Activated CD4-positive, alpha-beta T cell treated with anti-CD3 and anti-CD28 coated beads, Interleukin-2, amount 50 U/mL, for 4 hours (primary cell): ENCODE measurements at places on chromosomes 16 and 17.

DNA sequence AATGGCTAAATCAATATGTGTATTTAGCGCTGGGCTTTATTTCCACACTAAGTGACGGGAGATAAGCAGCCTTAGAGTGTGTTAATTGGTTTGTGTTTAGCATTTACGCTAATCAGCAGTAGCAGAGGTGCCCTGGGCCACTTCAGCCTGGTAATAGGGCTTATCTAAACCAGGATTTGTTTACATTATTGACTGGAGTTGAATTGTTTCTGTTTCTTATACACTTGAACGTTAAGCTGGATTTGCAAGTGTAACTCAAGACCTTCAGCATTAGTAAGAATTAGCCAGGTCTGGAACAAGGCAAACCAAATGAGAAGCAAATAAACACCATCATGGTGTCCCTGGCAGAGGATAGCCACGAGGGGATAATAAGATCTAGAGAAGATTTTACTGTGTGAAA lies 313.6 kb downstream of the HS3ST4 start:
- no peak for DNase-seq

DNA sequence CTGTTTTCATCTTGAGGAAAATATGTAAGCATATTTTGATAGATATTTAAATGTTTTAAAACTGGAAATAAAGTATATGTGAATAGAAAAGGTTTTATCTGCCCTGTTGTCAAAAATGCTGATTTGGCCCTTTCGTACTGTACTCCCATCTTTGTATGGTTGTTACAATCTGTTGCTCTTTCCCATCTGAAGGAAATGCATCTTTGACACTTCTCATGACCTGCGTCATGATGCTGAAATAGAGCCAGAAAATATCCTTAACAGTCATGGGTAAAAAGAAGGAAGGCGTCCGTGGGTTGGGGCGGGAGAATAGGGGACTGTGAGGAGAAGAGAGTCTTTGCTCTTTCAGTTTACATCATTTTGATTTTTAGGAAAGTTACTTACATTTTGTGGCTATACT lies 327.7 kb downstream of the BCAS3 start:
- DNase-seq: no peak

DNA sequence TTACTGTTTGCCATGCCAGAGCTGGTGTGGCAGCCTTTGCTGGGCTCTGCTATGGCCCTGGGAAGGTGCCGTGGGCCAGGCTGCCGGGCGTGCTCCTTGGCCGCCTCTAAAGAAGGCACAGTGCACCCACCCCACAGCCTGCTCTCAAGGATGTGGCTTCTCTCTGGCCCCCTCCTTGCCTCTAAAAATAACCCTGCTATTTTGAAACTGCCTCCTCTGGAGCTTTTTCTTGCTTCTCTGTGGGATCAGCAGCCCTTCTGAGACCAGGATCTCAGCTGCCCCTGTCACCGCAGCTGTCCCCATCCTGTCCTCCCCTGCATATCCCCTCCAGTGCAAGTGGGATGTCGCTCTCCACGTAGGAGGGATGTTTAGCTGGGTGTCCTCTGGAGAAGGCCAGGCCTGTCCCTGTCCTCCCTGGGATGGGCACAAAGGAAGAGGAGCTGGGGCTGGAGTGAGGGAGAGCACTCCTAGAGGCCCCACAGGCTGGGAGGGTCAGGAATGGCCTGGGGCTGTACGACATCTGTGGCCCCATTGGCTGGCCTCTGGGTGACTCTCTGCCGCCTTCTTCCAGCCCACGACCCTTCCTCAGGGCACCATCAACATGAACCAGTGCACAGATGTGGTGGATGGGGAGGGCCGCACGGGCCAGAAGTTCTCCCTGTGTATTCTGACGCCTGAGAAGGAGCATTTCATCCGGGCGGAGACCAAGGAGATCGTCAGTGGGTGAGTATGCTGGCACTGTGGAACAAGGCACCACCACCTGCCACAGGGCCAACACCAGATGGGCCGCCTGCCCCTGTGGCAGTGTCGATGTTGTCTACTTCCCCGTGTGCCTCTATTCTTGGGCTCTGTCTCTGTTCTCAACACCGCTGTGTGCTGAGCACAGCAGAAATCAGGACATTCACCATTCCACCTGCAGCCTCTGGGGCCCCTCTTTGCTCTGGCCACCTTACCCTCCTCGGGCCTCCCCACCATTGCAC lies 79.7 kb downstream of the PLD6 start:
- no peak for DNase-seq

GRCh38 chr16:53061701-53062159 lies 6.9 kb downstream of the CHD9 start:
- no peak for DNase-seq

DNA sequence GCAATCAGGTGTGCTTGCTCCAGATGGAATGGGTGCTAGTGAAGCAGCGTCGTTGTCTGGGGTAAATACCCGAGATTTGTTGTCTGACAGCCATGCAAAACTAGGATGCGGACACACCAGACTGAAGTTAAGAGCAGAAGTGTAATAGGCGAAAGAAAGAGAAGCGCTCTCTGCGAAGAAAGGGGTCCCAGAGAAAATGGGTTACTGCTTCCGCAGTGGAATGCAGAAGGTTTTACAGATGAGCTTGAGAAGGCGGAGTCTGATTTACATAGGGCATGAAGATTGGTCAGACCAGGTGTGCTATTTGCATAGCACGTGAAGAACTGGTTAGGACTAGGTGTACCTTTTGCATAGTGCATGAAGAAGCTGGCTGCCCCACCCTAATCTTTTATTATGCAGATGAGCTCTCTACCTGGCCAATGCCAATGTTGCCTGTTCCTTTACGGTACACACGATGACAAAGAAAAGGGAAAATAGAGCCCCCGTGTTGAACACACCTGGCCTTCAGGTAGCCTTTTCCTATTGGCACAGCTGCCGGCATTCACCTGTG lies 32.0 kb upstream of the SNN start:
- no peak for DNase-seq

DNA sequence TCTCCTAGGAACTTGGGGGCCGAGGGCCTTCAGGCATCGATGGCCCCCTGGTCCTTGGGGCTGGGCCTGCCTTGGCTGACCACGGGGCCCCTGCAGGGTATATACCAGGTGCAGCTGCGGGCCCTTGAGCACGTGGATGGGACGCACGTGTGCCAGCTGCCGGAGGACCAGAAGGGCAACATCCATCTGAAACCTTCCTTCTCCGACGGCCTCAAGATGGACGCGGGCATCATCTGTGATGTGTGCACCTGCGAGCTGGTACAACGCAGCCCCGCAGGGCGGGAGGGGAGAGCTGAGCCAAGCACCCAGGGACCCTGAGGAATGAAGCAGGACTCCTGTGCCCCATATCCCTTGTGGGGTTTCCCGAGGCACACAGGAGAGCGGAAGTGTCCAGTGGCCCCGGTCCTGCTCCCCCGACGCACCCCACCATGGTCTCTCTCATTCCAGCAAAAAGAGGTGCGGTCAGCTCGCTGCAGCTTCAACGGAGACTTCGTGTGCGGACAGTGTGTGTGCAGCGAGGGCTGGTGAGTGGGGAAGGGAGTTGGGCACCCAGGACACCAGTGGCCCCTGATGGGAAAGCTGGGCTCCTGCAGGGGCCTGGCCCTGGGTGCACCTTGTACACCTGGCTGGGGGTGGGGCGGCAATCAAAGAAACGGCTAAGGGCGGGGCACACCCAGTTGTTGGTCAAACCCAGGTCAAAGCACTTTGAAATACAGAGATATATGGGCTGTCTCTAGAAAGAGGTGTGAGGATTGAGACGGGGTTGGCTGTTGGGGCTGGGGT lies 10.6 kb downstream of the ITGB4 start:
- no peak for DNase-seq

DNA sequence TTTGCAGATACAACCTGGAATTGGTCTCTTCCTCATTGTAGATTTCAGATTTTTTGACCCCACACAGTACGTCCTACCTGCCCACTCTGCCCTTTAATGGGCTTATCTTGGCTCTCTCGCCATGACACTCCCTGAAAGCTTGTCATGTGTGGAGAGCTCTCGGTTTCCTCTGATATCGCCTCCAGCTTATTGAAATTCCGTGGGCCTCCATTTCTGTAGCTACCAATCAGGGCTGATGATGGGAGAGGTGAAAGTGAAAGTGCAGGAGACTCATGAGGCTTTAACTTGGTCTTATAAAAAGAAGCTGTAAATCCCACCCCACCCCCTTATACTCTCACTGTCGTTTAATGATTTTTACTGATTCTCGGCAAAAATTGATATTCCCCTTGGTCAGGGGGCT lies 17.7 kb downstream of the HOXB1 start:
- DNase-seq: no peak

DNA sequence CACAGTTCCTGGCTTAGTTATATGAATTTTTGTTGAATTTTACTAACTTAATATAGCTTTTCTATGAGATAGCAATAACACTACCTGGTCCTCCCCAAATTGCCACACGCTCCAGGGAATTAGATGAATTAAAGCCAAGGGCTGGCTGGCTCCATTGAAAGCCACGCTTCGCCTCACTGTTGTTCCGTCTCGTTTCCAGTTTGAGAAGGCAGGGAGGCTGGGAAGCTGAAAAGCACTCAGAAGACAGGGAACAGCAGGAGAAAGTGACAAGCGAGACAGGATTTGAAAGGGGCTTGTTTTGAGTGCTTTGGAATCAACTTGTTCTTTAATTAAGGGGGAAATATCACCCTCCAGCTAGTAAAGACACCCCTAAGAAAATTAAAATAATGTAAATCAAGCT lies 425.3 kb downstream of the CA10 start:
- DNase-seq: no peak

- DNase-seq: no peak
Measured at GRCh38 chr17:40122999-40123810, 1.4 kb downstream of the MSL1 start.

- no peak for DNase-seq
Measured at GRCh38 chr17:6567528-6568183, 11.3 kb upstream of the PITPNM3 start.

DNA sequence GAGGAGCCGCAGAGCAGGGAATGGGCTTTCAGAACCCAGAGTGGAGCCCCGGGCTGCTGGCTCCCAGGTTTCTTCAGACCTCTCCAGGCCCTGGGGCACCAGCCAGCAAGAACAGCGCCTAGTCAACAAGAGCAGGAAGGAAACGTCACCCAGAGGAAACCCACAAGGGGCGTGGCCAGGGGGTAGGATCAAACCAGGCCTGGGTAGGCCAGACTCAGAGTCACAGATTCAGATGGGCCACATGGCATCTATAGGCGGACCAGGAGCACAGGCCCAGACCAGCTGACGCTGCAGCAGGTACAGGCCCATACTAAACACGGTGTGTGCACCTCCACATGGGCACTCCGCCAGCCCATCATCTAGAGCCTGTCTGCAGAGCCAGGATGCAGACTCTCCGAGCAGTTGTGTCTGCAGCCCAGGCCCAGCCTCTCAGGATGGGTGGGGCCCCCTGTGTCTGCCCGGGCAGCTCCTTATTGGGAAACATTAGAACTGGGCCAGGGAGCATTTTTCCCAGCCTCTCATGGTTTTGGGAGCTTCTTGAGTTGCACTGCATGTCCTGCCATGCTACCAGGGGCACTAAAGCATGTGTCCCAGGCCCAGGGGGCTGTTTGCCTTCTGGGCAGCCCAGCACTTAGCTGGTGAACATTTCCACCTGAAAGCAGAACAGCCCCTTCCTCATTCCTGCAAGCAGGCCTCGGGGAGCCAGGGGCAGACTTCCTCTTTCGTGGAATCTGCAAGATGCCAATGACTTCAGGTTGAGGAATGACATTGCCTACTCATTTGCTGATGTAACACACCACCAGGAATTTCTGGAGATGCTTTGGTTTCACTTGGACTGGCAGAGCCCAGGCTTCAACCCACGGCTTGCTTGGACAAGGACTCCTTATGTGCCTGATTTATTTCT lies at the start of gene NLRP1:
TSS of gene NLRP1 (minus strand) at position 127 of the 904 bp plus-strand sequence. CDS start 552 bp downstream, outside the sequence.
- peak; percentile 93 for DNase-seq

DNA sequence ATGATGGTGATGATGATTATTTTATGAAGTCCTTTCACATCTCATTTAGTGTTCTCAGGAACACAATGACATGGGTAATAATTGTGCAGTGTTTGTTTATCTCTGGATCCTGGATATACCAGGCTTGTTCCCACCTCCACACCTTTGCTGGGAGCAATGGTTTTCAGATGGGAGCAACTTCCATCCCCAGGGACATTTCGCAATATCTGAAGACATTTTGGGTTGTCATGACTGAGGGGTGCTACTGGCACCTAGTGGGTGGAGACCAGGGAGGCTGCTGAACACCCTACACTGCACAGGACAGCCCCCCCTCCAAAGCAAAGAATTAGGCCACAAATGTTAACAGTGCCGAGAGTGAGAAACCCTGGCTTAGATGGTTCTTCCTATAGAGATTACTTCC lies 13.5 kb upstream of the SALL1 start:
- DNase-seq: no peak

DNA sequence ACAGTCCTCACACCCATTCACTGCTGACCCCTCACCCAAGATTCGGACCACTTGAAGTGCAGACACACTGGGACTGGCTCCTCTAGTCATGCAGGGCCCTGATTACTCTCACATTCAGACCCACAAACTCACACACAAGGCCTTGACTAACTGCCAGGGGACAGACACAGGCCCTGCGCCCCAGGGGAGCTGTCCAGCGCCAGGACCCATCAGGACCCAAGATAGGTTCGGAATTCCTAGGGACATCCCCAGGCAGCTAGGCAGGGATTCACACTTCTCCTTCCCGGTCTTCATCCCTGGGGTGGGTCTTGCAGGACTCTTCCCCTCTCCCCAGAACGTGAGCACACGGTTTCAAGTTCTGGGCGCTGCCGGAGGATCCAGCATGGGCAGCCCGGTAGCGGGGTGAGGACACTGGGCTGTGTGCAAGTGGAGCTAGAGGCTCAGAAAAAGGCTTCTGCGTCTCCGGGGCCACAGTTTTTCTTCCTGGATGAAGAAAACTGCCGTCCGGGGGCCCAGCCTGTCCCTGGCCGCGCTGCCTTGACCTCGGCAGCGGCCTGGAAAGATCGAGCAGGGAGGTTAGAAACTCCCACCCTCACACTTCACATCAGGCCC lies 1.6 kb downstream of the SEZ6 start:
- no peak for DNase-seq

- DNase-seq: no peak
Measured at GRCh38 chr16:543301-544164, 16.0 kb downstream of the CAPN15 start.

GRCh38 chr17:58326609-58327362 lies 1.8 kb downstream of the TSPOAP1 start:
- no peak for DNase-seq

DNA sequence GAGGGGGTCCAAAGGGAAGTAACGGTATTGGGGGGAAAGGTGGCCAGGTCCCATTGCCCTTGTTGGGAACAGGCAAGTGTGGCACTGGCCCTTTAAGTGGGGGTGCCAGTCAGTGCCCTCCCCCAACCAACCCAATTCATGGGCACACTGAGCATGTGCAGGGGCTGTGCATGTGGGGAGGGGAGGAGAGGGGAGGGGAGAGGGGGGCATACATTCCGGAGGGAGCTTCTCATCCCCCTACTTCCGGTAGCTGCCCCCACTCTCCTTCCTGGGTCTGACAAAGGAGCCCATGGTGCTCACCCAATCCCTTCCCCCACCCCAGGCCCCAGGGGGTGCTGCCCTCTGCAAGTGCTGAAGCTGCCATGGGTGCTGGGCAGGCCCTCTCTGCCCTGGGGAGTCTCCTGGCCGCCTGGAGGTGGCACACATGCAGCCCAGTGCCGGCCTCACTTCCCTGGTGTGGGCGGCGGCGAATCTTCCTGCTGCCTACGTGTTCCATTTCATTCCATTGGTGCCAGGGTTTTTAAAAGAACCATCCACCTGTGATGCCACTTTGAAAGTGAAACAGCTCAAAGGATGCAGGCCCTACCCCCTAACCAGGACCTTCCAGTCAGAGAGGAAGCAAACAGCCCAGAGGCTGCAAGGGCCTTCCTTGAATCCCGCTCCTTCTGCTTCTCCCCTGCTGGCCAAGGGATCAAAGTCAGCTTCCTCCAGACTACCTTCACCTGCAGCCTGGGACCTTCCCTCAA lies 11.0 kb downstream of the HEXIM2 start:
- peak; percentile 33 for DNase-seq

- no peak for DNase-seq
Measured at GRCh38 chr16:2289282-2289681, 21.4 kb upstream of the RNPS1 start.
